ENCODE measurements at places on chromosomes 11 and 22.
A peak's percentile ranks its signal among the peaks of the same experiment; 100 is the strongest.

DNA sequence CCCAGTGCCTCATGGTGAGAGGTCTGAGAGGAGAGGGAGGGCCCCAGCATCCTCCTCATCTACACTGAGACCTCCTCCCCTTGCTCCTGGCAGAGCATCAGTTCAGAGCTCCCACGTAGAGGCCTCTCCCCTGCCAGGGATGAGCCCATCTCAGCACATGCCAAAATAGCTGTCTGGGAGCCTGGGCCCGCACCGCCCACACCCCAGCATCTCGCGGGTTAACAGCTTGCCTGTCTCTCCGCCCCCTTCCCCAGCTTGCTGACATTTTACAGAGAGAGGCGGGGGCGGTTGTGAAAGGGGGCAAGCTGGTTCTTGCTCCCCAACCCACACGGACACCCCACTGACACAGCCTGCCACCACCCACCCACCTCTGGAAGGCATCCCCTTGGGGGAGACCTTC, 6.4 kb downstream of the DGKZ start:
- DNase-seq = no peak

DNA sequence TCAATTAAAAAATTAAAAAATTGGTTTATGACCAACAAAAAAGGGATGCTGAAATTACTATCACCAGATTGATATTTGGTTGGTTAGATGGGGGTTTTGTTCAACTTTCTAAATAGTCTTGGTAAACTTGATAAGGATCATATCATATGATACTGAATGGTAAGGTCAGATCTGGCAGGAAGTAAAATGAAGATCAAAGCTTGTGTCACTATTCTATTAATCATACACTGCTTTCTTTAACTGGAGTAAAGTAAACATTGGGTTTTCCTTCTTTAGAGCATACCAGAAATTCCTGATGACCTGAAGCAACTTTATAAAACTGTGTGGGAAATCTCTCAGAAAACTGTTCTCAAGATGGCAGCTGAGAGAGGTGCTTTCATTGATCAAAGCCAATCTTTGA, 40.2 kb downstream of the RRM1 start:
- peak; percentile 5 for DNase-seq

GRCh38 chr22:16717699-16718558, 107.3 kb downstream of the XKR3 start:
- no peak for DNase-seq

GRCh38 chr11:10744206-10744605, 6.8 kb upstream of the CTR9 start:
- no peak for DNase-seq
